ENCODE measurements at places on chromosomes 7 and 10.

GRCh38 chr10:29150010-29150409, 138.9 kb upstream of the LYZL1 start:
- DNase-seq: no peak

DNA sequence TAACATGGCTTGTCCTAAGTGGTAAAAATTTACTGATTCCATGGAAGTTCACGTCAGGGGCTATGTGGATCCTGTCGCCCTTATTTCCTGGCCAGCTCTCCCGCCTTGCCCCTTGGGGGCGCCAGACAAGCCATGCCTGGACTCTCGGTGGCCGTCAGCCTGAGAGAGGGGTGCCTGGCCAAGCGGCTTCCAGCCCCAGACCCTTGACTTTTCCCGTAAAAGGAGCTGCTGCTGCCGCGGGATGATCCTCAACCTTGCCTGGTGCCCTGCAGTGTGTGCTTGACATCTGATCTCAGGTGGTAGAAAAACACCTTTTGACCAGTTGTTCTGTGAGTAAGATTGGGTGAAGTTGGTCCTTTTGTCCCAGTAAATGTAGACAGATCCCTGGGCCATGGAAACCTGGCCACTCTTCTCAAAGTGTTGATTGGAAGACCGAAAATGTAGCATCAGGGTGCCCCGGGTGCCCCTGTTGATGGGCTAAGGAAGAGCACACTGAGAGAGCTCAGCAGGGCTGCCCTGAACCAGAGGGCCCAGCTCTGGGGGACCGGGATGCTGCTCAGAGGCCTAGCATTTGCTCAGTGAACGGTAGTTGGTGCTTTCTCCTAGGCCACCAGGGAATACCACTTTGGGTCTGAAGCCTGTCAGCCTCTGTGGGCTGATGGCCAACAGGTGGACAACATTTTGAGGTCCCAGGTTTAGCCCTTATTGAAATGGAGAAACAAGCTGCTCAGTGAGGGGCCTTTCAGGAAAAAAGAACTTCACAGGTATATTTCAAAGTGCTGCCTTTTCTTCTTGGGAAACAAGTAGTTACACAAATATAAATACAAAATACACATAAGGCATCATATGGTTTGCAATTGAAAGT, 162.5 kb downstream of the LRMDA start:
- DNase-seq: no peak

- DNase-seq: no peak
These were observed 30.9 kb upstream of the PLXDC2 start for GRCh38 chr10:19785366-19785765.

- DNase-seq: peak; percentile 95
These were observed 875 bp upstream of the HECTD2 start for GRCh38 chr10:91409069-91409868.

DNA sequence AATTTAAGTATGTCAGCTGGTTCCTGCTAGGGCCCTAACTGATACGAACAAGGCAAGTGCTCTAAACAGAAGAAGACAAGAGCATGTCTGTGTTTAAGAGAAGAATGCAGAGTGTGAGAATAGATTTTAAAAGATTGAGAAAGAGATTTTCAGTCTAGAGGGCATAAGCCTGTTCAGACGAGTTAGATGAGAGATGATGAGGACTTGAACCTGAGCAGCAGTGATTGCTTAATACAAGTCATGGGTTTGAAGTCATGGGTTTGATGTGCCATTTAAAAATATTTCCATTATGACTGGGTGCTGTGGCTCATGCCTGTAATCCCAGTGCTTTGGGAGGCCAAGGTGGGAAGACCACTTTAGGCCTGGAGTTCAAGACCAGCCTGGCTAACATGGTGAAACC, 108.9 kb upstream of the PLXDC2 start:
- DNase-seq: no peak

DNA sequence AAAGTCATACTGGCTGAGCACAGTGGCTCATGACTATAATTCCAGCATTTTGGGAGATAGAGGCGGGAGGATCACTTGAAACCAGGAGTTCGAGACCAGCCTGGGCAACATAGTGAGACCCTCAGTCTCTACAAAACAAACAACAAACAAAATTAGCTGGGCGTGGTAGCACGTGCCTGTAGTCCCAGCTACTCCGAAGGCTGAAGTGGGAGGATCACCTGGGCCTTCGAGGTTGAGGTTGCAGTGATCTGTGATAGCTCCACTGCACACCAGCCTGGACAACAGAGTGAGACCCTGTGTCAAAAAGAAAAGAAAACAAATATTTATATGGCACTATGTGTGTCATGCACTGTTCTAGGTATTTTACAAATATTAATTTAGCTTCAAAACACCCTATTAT, 94.3 kb downstream of the DNMBP start:
- DNase-seq: no peak

DNA sequence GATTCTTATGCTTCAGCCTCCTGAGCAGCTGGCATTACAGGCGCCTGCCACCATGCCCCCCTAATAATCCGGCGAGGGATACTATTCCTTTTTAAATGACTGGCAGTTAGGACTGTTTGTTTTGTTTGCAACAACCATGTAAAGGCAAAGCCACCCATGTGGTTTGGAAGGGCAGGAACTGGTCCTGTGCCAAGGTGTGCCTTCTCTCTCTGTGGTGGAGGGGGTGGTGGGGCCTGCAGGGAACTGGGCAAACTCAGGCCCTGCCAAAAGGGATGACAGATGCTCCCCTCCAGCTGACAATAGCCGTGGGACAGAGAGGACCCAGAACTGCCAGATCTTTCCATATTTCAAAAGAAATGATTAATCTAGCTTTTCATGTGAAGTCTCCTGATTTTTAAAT, 23.5 kb upstream of the WAPL start:
- no peak for DNase-seq

DNA sequence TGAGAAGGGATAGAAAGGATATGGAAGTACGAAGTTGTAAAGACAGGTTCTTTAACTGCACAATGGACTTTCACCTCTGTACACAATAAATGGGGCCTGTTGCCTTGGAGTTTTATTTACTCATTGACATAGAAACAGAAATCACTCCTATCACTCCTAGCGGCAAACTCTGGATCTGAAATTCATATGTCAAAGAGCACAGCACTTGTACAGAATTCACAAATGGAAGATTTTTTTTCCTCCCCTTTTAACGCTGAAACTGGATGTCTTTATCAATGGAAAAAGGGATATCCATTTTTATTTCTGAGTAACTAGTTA, 18.2 kb downstream of the NT5C3A start:
- no peak for DNase-seq

DNA sequence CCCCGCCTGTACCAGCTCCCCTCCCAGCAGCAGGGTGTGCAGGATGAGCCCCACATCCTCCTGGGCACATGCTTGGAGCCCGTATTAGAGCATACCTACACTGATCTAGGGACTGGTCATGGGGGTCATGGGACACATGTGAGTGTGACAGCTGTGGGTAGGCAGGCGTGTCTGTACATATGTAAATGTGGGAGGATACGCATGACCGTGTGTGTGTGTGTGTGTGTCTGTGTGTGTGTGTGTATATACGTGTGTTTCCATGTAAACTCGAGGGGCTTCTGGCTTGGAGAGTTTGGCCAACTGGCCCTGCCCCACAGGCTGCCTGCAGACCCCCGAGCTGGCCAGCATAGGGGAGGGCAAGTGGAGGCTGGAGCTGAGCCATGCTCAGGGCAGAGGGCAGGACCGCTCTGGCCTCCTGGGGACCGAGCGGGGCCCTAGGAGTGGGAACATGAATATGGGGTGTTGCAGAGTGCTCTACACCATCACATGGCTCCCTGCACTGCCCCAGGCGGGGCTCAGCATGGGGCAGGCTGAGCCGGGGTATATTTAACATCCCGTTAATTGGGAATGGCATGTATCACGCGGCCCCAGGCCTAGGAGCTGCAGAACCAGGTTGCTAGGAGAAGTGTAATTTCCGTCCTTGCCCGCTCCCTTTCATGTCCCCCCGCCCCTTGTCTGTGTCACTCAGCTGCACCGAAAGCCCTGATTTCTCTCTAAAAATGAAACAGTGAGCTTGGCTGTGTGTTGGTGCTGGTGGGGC, 152.7 kb upstream of the PCBD1 start:
- no peak for DNase-seq

All from posterior cingulate gyrus (tissue), 11 donors.